ENCODE measurements at places on chromosomes 13 and 19.

- no peak for DNase-seq
These were observed 840 bp upstream of the LILRA4 start for GRCh38 chr19:54339646-54340358.

GRCh38 chr13:108662528-108662927 is 33.1 kb downstream of the MYO16 start:
- DNase-seq, result no peak

DNA sequence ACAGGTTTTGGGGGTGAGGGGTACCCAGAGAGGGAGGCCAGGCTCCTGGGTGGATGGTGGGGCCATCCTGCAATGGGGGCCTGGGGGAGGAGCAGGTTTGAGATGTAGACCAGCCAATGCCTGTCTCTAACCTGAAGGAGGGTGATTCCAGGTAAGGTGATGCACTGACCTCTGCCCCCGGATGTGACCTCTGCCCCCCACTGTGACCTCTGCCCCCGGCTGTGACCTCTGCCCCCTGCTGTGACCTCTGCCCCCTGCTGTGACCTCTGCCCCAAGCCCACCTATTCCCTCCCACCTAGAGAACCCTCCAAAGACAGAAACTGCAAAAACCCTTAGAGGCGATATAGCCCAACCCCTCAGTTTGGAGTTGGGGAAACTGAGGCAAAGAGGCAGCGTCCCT is 10.3 kb upstream of the SPACA4 start:
- DNase-seq, result no peak

- no peak for DNase-seq
These were observed 23.5 kb downstream of the FAM187B start for GRCh38 chr19:35204799-35205732.

GRCh38 chr13:41460930-41461329 is 3.6 kb downstream of the RGCC start:
- DNase-seq, result no peak

DNA sequence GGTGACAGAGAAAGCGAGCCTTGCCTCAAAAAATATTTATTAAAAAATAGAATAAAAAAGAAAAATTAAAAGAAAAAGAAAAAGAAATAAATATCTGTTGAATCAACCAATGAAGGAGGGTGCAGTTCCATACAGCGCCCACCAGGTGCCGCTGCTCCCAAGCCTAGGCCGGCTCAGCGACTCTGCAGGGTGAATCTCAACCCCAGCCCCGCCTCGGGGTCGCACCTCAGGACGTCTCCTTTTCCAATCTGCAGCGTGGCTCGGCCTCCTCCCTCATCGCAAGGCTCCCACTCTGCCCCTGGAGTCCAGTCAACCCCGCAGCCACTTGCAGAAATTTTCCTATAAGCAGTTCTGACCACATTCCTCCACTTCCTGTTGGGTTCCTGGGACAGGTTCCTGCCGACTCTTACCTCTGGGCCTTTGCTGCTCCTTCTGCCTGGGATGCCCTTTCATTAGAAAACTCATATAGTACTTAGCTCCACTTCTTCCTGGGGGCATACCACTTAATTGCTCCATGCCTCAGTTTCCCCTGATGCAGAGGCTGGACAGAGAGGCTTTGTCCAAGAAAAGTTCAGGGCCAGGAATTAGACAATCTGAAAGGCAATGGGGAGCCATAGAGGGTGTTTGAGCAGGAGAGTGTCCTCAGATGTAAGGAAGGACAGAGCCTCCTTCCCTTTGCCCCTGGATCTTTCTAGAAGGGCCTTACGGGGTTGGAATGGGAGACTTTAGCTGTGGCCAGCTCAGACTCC is 24.3 kb downstream of the NFILZ start:
- no peak for DNase-seq

DNA sequence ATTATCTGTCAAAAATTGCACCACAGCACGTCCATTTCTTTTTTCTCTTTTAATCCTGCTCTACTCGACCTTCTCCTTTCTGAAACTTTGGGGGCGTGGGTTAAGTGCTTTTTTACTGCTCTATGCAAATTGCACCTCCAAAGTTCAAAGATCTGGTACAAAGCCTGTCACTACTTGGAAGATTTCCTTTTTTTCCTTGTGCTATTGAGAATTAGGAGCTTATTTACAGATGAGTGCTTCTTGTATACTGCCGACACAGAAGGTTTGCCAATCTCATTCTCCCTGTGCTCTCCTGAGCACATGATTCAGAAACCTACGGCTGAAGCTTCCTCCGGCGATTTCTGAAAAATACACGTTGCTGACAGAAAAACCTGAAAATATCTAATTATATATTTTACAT is 94.8 kb downstream of the TEX29 start:
- no peak for DNase-seq

DNA sequence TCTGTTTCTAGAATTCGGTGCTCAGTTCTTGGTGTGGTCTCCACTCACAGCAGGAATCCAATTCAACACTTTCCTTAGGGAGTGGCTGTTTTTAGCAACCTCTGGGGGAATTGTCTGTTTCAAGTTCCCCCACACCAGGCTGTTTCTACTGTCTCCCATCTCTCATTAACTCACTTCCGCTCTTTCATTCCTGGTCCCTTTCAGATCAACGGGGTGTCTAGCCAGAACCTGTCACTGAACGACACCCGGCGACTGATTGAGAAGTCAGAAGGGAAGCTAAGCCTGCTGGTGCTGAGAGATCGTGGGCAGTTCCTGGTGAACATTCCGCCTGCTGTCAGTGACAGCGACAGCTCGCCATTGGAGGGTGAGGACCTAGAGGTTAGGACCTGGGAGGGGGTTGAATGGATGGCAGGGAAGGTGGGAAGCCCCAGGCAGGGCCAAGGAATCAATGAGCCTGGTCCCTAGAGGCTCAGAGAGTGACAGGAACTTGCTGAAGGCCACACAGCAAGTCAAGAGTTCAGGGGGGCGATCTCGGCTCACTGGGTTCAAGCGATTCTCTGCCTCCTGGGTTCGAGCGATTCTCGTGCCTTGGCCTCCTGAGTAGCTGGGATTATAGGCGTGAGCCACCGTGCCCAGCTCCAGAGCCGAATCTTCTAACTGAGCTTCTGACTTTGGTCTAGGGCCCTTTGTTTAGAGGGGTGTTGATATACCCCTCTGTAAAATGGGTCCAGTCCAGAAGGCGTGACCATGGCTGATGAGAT is 25.5 kb downstream of the TJP3 start:
- no peak for DNase-seq

- DNase-seq, result no peak
These were observed at the start of gene LILRB5 for GRCh38 chr19:54257116-54257480. Gene LILRB5, minus strand, starts transcription at chr19:54257273. Its CDS starts 80 bp downstream, at chr19:54257193.

DNA sequence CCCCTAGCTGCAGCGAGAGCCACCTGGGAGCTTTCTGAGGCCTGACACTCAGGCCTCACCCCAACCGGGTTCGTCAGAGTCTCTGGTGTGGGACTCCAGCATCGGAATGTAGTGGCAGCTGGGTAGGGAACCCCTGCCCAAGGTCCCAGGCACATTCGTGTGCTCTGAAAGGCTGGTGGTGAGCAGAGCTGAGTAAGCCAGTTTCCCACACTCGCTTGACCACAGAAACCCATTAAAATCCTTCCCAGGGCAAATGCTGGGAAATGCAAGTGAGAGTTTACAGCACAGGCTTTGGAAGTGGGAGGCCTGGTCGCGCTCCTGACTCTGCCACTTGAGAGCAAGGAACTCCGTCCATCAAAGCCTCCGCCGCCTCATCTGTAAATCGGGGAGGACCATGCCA is 4.2 kb downstream of the TRAPPC6A start:
- DNase-seq, result no peak

All from SK-N-MC (cell line).